ENCODE measurements at places on chromosomes 2 and 18.

- DNase-seq: no peak
Observed at GRCh38 chr2:139175510-139175909, 395.3 kb upstream of the NXPH2 start.

- no peak for DNase-seq
Observed at GRCh38 chr18:26003356-26003755, 87.1 kb downstream of the SS18 start.

GRCh38 chr2:195711478-195711877 lies 54.5 kb downstream of the SLC39A10 start:
- DNase-seq: no peak

- no peak for DNase-seq
Observed at GRCh38 chr2:235373171-235373570, 120.7 kb upstream of the AGAP1 start.

DNA sequence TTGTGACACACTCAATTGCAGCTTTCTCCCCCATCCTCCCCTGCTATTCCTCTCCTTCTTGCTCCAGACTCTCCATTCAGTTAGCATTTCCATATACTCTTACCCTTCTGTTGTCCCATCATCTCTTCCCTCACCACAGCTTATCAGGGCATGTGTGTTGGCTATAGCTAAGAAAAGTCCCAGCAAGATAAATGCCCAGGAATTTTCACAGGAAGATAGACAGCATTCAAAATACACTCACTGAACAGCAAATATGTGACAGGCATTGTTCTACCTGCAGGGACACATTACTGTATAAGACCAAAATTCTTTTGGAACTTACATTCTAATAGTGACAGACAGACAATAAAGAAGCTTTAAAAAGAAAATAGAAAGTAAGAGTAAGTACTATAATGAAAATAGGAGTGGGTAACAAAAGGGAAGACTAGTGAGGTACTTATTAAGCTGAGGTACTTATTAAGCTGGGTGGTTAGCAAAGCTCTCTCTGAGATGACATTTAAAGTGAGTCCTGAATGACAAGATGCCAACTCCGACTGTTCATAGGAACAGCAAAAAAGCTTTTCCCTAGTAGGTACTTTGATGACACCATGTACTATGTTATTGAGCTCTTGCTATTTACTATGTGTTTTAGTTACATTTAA lies 86.2 kb downstream of the CHN1 start:
- DNase-seq: no peak

- DNase-seq: no peak
Observed at GRCh38 chr2:152635635-152636298, 81.5 kb downstream of the PRPF40A start.

- peak; percentile 77 for DNase-seq
Observed at GRCh38 chr2:190468814-190469569, 60.8 kb downstream of the MFSD6 start.

GRCh38 chr2:216920143-216920876 lies 60.4 kb upstream of the TNP1 start:
- DNase-seq: no peak

- DNase-seq: no peak
Observed at GRCh38 chr2:148615381-148615841, 29.1 kb upstream of the EPC2 start.

- no peak for DNase-seq
Observed at GRCh38 chr18:11946756-11947155, 34.6 kb upstream of the IMPA2 start.

GRCh38 chr2:17182399-17182798 lies 335.8 kb downstream of the RAD51AP2 start:
- DNase-seq: no peak

- no peak for DNase-seq
Observed at GRCh38 chr2:196213252-196213980, 42.0 kb upstream of the STK17B start.

DNA sequence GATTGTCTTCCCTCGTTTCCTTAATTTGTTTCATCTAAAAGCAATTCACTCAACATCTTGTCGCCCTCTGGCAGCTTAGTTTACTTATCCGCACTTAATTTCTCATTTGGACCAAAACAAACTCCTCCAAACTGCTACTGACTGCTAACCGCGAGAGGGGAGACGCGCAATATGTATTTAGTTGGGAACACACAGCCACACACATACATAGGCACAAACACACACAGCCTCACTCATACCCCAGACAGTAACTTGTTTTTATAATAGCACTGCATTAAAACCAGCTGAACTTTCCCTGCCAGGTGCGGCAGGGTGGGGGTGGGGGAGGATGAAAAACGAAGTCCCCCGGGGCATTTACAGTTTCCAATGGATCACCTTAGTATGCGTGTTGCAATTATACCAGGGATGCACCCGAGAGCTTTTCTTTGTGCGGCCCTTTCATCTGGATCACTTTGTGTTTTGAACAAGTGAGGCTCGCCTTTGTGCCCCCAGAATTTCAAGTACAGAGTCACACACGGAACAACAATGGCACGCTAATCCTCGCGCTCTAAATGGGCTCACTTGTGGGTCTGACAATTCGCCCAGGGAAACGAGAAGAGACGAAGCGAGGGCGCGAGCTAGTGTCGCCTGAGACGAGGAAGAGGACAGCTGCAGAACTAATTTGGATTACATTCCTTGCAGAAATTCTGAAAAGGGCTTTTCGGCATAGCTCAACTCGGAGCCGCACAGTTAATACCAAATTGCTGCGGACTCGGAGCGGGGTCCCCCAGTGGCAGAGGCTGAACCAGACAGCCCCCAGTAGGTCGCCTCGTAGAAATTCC lies 2.4 kb downstream of the ERBB4 start:
- no peak for DNase-seq

DNA sequence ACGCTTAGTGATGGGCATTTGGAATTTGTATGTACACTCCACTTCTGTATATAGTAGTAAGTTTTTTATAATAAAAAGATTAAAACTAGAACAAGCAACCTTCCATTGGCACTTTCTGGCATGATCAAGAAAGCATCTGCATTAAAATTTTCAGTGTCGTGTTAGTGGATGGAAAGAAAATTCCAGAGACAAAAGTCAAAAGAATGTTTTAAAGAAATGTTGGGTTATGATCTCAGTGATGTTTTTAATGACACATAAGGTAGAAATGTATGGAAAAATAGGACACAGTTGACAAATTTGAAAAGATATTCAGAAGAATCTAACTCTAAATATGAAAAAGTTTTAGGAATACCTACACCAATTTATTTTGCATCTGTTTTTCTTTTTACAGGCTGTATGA lies 126.1 kb upstream of the FAM117B start:
- no peak for DNase-seq

DNA sequence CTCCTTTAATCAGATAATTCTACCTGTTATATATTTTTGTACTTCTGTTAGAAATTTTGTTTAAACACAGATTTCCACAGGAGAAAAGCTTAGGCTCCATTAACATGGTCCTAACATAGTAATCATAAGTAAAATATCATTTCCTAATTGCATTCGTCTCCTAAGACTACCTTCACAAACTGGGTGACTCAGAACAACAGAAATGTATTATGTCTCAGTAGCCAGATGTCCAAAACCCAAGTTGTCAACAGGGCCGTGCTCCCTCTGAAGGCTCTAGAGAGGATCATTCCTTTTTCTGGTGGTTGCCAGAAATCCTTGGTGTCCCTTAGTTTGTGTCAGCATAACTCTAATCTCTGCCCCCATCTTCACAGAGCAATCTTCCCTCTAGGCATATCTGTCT lies 5.4 kb downstream of the FBXO15 start:
- DNase-seq: no peak

DNA sequence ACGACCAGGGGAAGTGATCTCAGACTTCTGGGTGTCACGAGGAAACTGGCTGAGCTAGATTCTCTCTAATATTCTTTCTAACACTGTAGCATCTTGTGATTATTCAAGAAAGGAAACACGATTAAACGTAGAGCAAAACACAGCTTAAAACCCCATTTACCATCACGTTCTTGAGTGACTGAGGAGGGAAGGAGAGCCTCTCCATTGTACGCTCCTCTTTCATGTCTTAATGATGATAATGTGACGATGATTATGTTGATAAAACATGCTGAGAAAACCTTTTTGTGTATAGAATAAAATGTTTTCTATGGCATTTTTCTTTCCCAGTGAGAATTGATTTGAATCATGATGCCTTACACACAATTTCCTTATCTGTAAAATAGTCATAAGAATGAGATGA lies 705.6 kb upstream of the ID2 start:
- DNase-seq: no peak

- no peak for DNase-seq
Observed at GRCh38 chr18:74351354-74351753, 35.7 kb downstream of the C18orf63 start.

GRCh38 chr2:132645722-132646539 lies 24.1 kb downstream of the LYPD1 start:
- DNase-seq: no peak

DNA sequence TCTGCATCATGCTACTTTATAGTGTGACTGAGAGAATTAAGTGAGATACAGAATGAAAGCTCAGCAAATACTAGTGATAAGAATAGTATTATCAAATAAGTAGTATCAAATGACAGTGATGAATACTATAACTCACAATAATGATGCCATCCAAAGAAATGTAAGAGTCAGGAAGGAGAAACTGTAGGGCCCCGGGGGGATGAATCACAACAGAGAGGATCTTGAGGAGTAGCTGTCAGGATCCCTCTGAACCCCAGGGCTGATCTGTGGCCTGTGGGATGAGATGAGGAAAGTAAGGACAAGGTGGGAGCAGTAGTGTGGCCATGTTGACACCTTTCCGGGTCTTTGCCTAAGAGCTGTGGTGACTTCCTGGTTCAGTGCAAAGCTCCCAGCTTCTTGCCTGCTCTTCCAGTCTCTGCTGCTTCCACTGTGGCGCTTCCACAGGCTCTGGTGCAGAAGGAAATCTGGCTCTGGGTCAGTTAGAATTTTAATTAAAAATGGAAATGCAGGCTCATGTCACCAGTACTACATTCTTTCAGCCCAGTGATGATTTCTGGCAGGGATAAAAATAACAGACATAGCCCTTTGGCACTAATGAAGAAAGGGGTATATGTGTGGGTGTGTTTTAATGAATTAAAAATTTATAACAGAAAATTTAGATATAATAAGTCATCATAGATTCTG lies 166.9 kb downstream of the MYO3B start:
- DNase-seq: no peak

GRCh38 chr2:70523996-70524965 lies 29.3 kb downstream of the TGFA start:
- DNase-seq: peak; percentile 78

DNA sequence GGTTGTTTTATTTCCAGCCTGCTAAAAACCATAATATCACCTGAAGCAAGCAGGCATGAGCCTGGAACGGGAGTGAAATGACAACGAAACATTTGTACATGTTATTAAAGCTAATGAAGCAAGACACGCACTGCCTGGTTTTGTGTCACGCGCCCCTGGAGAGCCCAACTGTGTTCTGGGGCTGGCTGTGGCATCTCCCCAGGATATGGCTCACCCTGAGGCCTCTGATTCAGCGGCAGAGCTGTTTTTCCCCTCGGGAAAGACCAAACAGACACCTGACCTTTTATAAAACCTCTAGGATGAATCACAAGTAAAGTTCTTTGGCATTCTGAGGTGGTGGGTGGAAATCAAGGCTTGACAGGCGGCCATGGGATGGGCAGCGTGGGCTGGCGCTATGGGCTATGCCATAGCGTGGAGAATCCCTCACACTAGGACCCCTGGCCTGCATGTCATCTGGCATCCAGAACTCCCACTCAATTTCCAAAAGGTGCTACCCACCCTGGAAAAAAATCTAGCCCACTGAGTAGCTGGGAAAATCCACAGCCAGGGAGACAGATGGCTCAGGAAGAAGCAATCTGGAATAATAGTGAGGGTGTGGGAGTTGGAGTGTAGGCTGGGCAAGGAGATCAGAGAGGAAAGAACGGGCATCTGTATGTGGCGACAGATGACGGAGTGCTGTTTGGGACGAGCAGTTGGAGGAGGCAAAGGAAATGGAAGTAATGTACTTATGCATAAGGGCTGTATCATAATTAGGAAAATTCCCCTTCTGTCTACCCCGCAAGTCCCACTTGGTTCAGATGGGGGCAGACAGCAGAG lies 262.0 kb downstream of the AFF3 start:
- DNase-seq: no peak

GRCh38 chr2:167960089-167960747 lies 287.2 kb downstream of the STK39 start:
- no peak for DNase-seq

- no peak for DNase-seq
Observed at GRCh38 chr2:126536605-126537200, 119.3 kb upstream of the GYPC start.

- no peak for DNase-seq
Observed at GRCh38 chr18:52903857-52904256, 563.9 kb downstream of the DCC start.

DNA sequence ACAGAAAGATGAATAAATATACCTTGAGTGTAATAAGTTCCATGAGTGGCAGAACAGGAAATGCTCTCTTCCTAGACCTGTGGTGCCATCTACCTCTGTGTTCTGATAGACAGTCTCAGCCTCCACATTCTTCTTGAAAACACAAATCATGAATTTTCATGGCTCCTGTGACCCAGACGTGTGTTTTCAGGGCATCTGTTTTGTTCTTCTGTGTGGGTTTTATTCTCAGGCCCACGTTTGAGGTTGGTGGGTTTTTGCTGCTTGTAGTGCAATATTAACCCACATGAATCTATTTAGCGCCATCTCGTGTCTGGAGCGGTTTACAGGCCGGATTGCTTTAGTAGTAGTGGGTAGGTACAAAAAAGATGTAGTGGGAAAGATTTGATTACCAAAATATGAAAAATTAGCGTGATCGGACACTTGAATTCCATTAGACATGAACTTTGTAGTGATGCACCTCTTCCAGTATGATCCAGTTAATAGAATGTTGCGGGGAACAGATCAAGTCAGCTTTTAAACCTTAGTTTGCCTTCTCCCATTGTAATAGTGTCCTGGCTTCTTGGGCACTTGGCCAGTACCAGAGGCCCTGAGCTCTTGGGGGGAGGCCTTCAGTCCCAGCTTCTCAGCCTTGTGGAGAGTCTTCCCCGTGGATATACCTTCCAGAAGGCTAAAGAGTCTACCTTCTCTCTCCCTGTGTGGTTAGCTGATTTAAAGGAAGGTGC lies 256.5 kb downstream of the TPGS2 start:
- no peak for DNase-seq

DNA sequence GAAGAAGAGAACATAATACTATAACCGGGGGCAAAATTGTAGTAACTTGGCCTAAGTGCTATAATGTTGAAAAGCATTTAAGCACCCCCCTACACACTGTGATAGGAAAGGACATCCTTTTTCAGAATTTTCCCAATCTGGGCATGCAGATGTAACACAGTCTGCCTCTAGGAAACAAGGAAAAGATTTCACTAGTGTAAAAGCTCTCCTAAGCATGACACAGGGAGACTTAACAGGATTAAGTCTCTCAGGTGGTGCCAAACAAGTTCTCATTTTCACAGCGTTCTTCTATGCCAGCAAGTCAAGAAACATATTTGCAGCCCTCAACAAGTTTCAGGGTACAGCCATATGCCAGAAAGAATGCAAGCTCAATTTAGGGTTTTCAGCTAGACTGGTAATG lies 53.0 kb downstream of the NCKAP5 start:
- DNase-seq: no peak

GRCh38 chr18:76573325-76574025 lies 78.4 kb upstream of the ZNF516 start:
- DNase-seq: no peak

Measured in breast epithelium (tissue), 4 donors.